Activated CD8-positive, alpha-beta memory T cell treated with anti-CD3 and anti-CD28 coated beads for 1 hour (primary cell): ENCODE measurements at places on chromosomes 7 and 10.

- no peak for DNase-seq
Measured at GRCh38 chr7:105766421-105767073, 109.9 kb downstream of the ATXN7L1 start.

DNA sequence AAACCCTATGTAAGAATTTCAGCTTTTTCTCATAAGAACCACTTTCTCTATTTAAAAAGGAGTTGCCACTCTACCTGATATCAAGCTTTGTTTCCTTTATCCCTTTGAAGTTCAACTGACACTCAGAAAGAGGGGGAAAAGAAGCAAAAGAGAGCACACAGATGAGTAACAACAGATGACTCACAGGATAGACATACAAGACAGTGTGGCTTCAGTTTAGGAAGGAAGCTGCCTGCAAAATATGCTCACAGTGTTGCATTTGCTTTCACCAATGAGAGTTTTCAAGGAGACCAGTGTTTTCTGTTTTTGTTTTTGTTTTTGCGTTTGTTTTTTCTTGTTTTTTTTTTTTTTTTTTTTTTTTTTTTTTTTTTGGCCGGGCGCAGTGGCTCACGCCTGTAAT lies 1181.6 kb downstream of the DNAJB9 start:
- no peak for DNase-seq

GRCh38 chr7:37097983-37098382 lies 350.7 kb downstream of the ELMO1 start:
- DNase-seq, result no peak

- DNase-seq, result no peak
Measured at GRCh38 chr7:108596560-108596959, 26.9 kb downstream of the DNAJB9 start.

DNA sequence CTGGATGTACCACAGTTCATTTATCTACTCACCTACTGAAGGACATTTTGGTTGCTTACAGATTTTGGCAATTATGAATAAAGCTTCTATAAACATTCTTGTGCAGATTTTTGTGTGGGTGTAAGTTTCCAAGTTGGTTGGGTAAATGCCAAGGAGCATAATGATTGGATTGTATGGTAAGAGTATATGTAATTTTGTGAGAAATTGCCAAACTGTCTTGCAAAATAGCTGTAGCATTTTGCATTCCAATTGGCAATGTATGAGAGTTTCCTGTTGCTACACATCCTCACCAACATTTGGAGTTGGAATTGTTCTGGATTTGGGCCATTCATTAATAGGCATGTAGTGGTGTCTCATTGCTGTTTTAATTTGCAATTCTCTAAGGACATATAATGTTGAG lies 33.9 kb upstream of the HYAL4 start:
- DNase-seq, result no peak

GRCh38 chr7:21054427-21055112 lies 267.9 kb upstream of the SP8 start:
- no peak for DNase-seq

DNA sequence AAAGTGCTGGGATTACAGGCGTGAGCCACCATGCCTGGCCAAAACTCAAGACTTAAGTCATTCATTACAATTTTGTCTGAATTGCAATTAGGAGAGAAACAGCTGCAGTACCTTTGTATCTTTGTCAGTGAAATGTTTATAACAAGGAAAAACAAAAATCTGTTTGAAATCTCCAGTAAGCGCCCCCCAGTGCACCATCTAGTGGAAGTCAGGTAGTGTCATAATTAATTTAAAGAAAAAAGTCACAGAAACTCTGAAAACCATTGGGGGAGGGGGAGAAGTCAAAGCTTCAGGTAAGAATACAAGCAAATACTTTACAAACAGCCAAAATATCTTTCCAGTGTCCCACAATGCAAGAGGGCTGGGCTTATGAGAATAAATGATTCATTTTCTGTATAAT lies 2.8 kb downstream of the MPP7 start:
- no peak for DNase-seq

DNA sequence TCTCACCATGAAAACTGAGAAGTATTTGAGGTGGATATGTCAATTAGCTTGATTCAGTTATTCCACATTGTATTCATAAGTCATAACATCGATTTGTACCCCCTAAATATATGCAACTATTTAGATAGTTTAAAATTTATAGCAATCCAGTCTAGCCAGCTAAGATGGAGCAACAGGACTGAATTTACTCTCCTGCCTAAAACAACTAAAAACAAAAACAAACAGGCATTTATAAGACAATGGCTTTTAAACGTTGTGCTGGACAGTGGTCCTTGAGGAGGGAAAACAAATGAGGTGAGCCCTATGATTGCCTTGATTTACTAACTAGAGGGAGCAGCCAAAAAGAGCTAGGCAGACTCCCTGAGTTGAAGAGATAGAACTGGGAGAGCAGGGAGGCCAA lies 814 bp upstream of the GPAM start:
- DNase-seq, result no peak

GRCh38 chr10:120741396-120741795 lies 109.8 kb upstream of the WDR11 start:
- no peak for DNase-seq

GRCh38 chr10:131819241-131820072 lies 81.4 kb upstream of the PPP2R2D start:
- DNase-seq, result no peak

- DNase-seq, result no peak
Measured at GRCh38 chr10:83982812-83983211, 156.5 kb upstream of the GHITM start.

GRCh38 chr7:118259115-118259514 lies 34.6 kb downstream of the ANKRD7 start:
- no peak for DNase-seq

DNA sequence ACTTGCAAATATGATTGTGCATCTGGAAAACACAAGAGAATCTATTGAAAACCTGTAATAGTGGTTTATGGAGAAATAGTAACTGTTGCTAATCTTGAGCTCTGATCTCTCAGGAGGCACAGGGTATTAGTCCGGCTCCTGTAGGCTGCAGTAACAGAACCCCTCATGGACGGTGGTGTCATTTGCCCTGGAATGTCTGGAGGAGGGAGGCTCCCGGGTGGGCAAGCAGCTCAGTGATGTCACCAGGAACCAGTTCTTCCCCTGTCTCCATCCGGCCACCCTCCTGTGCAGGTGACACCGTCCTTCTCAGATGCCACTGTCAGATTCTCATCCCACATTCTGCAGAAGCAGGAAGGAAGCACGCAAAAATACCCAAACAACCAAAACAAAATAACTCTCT lies 29.3 kb downstream of the INPP5A start:
- no peak for DNase-seq

DNA sequence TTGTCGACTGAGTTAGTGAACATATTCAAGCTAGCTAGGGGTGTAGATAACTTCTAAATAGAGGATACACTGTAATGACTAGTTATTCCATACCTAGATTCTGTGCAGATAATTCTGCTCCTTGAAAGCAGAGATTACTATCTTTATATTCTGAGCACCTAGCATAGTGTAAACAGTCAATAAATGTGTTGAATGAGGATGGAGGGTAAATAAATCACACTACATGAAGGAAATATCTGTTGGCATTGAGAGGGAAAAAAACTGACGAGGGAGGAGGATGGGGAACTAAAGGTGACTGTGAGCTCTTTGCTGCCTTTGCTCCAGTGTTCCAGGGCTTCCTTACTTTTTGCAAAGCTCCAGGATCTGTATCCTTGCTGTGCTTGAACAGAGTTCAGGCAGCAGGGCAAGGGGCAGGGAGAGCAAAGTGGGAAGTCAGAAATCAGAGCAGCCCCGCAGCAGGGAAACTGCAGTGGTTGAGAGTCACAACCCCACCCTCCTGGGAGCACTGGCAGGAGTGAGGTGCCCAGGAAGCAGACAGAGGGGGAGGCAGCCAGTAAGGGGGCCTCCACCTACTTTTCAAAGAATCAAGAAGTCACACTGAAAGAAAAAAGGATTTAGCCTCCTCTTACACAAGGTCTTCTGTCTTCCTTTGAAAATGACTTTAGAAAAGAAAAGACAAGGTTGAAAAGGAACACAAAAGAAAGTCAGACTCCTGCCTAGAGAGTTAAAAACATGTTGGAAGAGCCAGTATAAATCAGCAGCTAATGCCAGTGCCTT lies 71.8 kb upstream of the LRRN3 start:
- DNase-seq, result no peak

DNA sequence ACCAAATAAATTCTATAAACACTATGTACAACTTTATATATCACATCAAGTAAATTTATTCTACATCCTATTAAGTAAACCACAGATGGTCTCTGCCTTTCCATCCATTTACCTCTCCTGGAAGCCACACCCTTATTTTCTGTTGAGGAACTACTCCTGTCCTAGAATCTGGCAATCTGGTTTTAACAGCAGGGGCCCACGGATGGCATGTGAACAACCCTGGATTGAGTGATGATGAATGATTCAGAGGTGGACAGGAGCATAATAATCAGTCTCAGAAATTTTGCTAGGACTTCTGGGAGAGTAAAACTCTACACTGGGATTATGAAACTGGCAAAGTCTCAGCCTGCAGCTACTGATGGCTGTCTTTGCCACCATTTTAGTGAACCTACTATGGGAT lies 54.1 kb downstream of the CDK6 start:
- no peak for DNase-seq

DNA sequence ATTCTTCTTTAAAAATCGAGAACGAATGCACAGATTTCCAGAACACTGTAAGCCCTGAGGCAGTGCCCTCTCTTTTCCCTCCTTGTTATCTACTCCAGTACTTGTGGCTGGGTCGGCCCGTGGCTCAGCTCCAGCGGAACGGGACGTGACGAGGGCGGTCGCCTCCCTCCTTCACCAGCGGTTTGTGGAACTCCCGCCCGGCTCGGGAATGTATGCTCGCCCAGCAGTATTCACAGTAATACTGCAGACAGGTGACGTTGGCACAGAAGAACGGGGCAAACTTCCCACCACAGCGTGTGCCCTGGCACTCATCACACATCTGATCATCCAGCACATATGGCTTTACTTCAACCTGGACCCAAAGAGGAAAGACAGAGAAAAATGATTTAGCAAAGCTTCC lies 128.5 kb downstream of the BTAF1 start:
- no peak for DNase-seq

GRCh38 chr10:13776861-13777311 lies 190.1 kb downstream of the PRPF18 start:
- DNase-seq, result no peak

- DNase-seq, result no peak
Measured at GRCh38 chr10:117551330-117552155, 9.0 kb downstream of the EMX2 start.

- DNase-seq, result no peak
Measured at GRCh38 chr10:12758271-12758670, 243.2 kb downstream of the CCDC3 start.
